ENCODE measurements at places on chromosomes 6 and 20. TPM values are rescaled to one million over a fixed set of nuclear protein-coding genes. Genes with fewer than 3 reads are reported as not detected.

CALHM6 gene
- total RNA-seq = 3.4 TPM

C6orf58 gene
- total RNA-seq = not detected

HNF4A gene
- not detected for total RNA-seq

RNF144B gene
- 2.0 TPM for total RNA-seq

BNIP5 gene
- not detected for total RNA-seq

OR2H1 gene
- not detected for total RNA-seq

STX11 gene
- 18.9 TPM for total RNA-seq

ULBP3 gene
- total RNA-seq = 1.8 TPM

NCOA5 gene
- total RNA-seq = 11.7 TPM

FOXQ1 gene
- total RNA-seq = not detected
